Fibroblast of the aortic adventitia (primary cell): ENCODE measurements at places on chromosomes 12 and 14.

DNA sequence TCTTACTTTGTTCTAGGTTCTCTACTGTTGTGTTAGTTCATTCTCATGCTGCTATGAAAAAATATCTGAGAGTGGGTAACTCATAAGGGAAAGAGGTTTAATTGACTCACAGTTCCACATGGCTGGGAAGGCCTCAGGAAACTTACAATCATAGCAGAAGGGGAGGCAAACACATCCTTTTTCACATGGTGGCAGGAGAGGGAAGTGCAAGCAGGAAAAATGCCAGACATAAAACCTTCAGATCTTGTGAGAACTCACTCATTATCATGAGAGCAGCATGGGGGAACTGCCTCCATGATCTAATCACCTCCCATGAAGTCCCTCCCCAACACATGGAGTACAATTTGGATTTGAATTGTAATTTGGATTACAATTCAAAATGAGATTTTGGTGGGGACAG is 69.6 kb downstream of the MGST1 start:
- DNase-seq, result no peak

GRCh38 chr12:20089077-20089476 is 279.3 kb upstream of the PDE3A start:
- no peak for DNase-seq

GRCh38 chr14:93064411-93065271 is 51.1 kb downstream of the ITPK1 start:
- DNase-seq, result peak; percentile 60

GRCh38 chr12:34625116-34625515 is 602.8 kb downstream of the ALG10 start:
- DNase-seq, result peak; percentile 3

DNA sequence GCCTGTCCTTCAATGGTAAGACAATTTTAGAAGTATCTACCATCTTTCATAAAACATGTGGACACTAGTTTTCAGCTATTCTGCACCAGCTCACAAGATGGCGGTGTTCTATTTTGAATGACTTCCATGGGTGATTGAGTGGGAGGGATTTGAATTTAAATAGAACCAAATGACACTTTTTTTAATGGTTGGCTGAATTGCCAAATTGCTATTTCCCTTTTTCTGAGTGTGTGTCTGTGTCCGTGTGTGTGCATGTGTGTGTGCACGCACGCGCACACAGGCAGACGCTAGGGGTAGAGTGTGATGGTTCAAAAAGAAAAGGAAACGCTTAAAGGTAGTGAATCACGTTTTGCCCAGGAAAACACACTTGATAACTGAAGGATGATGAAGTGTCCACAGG is 362.6 kb downstream of the DAD1 start:
- no peak for DNase-seq

- peak; percentile 31 for DNase-seq
Measured at GRCh38 chr12:6228535-6229223, 28.5 kb downstream of the CD9 start.

- DNase-seq, result peak; percentile 96
Measured at GRCh38 chr12:124411281-124411878, 116.5 kb downstream of the RFLNA start.

GRCh38 chr12:120142231-120142877 is 25.8 kb upstream of the RAB35 start:
- DNase-seq, result no peak

GRCh38 chr12:102437511-102437910 is 42.9 kb downstream of the IGF1 start:
- DNase-seq, result no peak

GRCh38 chr12:62919838-62920237 is 15.1 kb downstream of the PPM1H start:
- DNase-seq, result peak; percentile 32

GRCh38 chr14:64910847-64911495 is 3.3 kb upstream of the CHURC1 start:
- DNase-seq, result peak; percentile 59
